ENCODE measurements at places on chromosomes 12 and 14.

GRCh38 chr12:104846056-104846767, 111.9 kb downstream of the SLC41A2 start:
- H3K27me3 ChIP-seq, result no peaks in the 10 kb centered on the region
- H3K4me3 ChIP-seq, result no peak overlapping the region
- no peak overlapping the region for H3K27ac ChIP-seq
- H3K4me1 ChIP-seq, result no peaks in the 10 kb centered on the region
- no peaks in the 10 kb centered on the region for H3K36me3 ChIP-seq

GRCh38 chr14:47917344-47917954, 242.0 kb upstream of the MDGA2 start:
- H3K4me3 ChIP-seq, result no peak overlapping the region
- no peak overlapping the region for H3K27ac ChIP-seq
- no peaks in the 10 kb centered on the region for H3K36me3 ChIP-seq
- DNase-seq, result peak; percentile 12

DNA sequence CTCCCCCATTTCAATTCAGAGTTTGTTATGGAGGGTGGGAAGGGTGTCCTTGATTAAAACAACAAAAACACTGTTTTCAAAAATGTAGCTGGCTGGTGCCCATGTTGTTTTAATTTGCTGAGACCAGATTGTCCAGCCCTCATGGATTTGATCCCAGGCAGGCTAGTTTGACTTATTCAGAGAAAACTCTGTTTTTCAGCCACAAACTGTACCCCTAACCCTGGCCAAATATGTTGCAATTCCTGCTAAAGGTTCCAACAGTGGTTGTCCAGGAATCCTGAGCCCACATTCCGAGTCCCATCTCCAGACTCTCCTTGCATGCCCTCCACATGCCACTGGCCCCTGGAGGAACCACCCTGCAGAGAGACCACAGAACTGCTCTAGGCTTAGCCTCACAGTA, 36.0 kb downstream of the MAP1LC3B2 start:
- no peak overlapping the region for H3K4me3 ChIP-seq
- no peaks in the 10 kb centered on the region for H3K36me3 ChIP-seq
- no peak for DNase-seq
- no peaks in the 10 kb centered on the region for H3K27me3 ChIP-seq

DNA sequence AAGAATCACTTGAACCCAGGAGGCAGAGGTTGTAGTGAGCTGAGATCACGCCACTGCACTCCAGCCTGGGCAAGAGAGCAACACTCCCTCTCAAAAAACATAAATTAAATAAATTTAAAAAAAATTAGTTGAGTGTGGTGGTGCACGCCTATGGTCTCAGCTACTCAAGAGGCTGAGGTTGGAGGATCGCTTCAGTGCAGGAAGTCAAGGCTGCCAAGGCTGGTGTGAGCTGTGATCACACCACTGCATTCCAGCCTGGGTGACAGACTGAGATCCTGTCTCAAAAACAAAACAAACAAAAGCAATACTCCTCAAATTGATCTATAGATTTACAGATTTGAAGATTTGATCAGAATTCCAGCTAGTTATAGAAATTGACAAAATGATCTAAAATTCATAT, 92.7 kb upstream of the RESF1 start:
- no peaks in the 10 kb centered on the region for H3K27me3 ChIP-seq
- peaks cover 6% of the 10 kb centered on the region for H3K4me1 ChIP-seq
- peaks cover 3% of the 10 kb centered on the region for H3K36me3 ChIP-seq
- H3K4me3 ChIP-seq, result no peak overlapping the region

DNA sequence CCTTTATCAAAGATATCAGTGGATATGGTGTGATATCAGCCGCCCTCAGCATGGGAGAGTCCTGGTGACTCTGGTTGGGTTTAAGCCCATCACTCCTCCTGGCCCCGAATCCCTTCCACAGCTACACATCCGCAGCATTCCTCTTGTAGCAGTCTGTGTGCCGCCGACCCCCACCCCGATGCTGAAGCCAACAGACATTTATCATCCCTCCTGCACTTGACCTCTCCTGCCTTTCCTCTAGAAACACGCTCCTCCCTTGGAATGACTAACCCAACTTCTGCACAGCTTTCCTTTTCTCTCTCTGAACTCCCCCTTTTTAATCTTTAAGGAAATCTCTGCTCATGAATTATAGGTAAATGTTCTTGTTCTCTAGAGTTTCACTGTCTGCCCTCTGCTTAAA, 250.9 kb upstream of the FOXN3 start:
- peaks cover 3% of the 10 kb centered on the region for H3K36me3 ChIP-seq
- H3K4me1 ChIP-seq, result peaks cover 19% of the 10 kb centered on the region
- H3K27me3 ChIP-seq, result no peaks in the 10 kb centered on the region
- DNase-seq, result no peak

- H3K27ac ChIP-seq, result no peak overlapping the region
- H3K4me1 ChIP-seq, result peaks cover 14% of the 10 kb centered on the region
- H3K36me3 ChIP-seq, result no peaks in the 10 kb centered on the region
- peaks cover 3% of the 10 kb centered on the region for H3K27me3 ChIP-seq
- no peak overlapping the region for H3K4me3 ChIP-seq
- no peak for DNase-seq
Observed at GRCh38 chr14:64235652-64236640, 58.2 kb downstream of the ESR2 start.
